ENCODE measurements at places on chromosomes 3 and 15. TPM values are rescaled to one million over a fixed set of nuclear protein-coding genes. Genes with fewer than 3 reads are reported as not detected.

TMEM40 gene
- not detected for total RNA-seq

ZNF80 gene
- not detected for total RNA-seq

RAB6B gene
- 0.99 TPM for total RNA-seq

IQCF5 gene
- total RNA-seq, result not detected

GPR149 gene
- not detected for total RNA-seq

FSIP1 gene
- total RNA-seq, result 0.63 TPM

RNF123 gene
- total RNA-seq, result 20.4 TPM

ARGFX gene
- total RNA-seq, result not detected

IGF1R gene
- 43.8 TPM for total RNA-seq

Data from pulmonary artery endothelial cell (primary cell).